ENCODE measurements at places on chromosomes 11 and 22.

- no peak for DNase-seq
These were observed 701 bp downstream of the DIXDC1 start for GRCh38 chr11:111937844-111938243.

DNA sequence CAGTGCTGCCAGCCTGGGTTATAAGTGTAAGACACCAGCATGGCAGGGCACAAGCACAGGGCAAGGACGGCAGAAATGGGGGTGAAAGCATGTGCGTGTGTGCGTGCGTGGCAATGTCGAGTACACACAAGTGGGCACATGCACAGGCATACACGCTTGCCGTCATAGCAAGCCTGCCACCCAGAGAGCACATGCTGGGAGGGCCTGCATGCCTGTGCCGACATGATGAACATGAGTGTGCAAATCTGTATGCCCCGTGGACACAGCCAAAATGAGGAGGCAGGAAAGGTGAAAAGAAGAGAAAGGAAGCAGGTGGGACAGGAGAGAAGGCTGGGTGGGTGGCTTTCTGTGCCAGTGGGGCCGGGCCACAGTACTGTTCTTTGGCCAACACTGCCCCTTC lies 62.9 kb downstream of the NECTIN1 start:
- no peak for DNase-seq

DNA sequence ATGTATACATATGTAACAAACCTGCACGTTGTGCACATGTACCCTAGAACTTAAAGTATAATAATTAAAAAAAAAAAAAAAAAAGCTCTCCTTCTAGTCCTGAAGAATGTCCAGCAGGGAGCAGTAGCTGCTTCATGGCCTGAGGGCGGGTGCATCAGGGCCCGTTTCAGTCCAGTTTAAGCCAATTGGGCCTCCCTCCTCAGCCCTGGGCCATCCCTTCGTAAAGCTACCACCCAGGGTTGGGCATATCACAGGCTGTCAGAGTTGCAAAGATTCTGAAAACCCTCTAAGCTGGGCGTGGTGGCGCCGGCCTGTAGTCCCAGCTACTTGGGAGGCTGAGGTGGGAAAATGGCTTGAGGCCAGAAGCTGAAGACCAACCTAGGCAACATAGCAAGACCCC lies 5.4 kb downstream of the TMPRSS13 start:
- no peak for DNase-seq

- DNase-seq = no peak
These were observed 2.2 kb downstream of the NRXN2 start for GRCh38 chr11:64720640-64721358.

GRCh38 chr11:12290477-12290922 lies 86.9 kb upstream of the PARVA start:
- no peak for DNase-seq

- no peak for DNase-seq
These were observed 21.0 kb upstream of the TOLLIP start for GRCh38 chr11:1330473-1330872.

DNA sequence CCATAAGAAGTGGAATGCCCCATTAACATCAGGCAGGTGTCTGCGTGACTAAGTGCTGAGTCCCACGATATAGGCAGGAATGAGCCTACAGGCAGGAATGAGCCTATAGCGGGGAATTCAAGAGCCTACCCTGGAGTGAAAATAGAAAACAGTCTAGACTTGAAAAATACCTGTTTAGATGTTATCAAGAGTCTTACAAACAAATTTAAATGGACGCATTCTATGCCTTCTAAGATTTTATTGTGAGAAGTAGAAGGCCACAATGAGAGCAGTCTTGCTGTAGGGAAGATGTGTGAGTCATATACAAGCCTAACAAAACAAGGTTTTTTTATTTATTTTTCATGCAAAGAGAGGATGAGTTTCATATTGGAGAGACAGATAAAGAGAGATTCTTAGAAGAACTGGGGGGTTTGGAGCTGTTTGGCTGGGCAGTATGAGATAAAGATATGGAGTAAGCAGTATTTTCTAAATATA lies 200.8 kb upstream of the ZC3H12C start:
- no peak for DNase-seq

GRCh38 chr22:32348031-32348611 lies 9.5 kb upstream of the RFPL3 start:
- no peak for DNase-seq

- no peak for DNase-seq
These were observed 85.9 kb downstream of the BUD13 start for GRCh38 chr11:116686866-116687265.

GRCh38 chr22:30453731-30454510 lies 17.9 kb downstream of the SEC14L3 start:
- no peak for DNase-seq

DNA sequence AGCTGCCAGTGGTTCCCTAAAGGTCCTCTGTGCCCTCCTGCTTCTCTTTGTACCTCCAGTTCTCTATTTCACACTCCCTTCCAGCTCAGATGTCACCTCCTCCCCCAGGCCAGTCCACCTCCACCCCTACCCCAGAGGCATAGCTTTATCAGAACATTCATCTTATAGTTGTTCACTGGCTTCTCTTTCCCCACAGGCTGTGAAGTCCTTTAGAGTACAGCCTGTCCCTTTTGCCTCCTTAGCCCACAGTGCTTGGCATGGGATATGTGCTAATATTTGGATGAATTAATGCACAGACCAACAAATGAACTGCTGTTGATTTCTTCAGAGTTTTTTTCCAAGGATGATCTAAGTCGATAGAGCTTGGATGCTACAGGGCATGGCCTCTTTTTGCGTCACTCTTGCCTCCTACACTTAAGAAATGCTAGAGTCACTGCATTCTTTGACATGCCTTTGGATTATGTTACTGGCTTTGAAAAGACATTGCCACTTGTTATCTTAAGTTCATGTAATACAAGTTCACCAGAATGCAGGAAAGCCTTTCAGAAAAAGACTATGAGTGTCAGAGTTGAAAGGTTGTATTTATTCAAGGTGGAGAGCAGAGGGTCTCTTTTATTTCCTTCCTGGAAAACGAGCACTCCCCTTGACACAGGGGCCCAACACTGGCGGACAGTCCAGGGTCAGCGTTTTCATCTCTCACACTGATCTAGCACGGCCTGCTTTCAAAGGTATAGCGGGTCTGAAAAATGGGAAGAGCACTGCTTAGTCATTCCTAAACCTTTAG lies 75.7 kb downstream of the PISD start:
- DNase-seq = no peak

DNA sequence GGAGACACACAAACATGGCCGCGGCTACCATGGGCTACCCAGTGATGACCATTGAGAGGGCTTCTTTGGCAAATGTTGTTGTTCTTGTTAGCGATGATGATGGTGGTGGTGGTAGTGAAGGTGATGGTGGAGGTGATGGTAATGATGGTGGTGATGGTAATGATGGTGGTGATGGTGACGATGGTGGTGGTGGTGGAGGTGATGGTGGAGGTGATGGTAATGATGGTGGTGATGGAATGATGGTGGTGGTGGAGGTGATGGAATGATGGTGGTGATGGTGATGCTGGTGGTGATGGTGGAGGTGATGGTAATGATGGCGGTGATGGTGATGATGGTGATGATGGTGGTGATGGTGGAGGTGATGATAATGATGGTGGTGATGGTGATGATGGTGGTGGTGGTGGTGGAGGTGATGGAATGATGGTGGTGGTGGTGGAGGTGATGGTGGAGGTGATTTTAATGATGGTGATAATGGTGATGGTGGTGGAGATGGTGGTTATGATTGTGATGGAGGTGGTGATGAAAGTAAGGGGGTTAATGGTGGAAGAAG lies 16.3 kb upstream of the WNT7B start:
- no peak for DNase-seq

GRCh38 chr11:63614136-63614671 lies at the start of gene PLAAT3:
Gene PLAAT3, minus strand, starts transcription at chr11:63614433. Its CDS starts 419 bp downstream, at chr11:63614014.
- no peak for DNase-seq

Measured in NCI-H1417 treated with DMSO at 0.1 percent for 48 hours (cell line).